ENCODE measurements at places on chromosomes 12 and 14.
A peak's percentile ranks its signal among the peaks of the same experiment; 100 is the strongest.

GRCh38 chr12:50074936-50075807 lies 10.0 kb upstream of the SMARCD1 start:
- DNase-seq: peak; percentile 63

GRCh38 chr12:51529651-51529970 lies 61.4 kb upstream of the SCN8A start:
- DNase-seq: no peak

GRCh38 chr12:1643043-1643442 lies 14.0 kb downstream of the WNT5B start:
- DNase-seq: no peak

- no peak for DNase-seq
Observed at GRCh38 chr14:92421751-92422150, 91.8 kb upstream of the RIN3 start.

GRCh38 chr12:76083246-76083903 lies 1.1 kb downstream of the NAP1L1 start:
- DNase-seq: no peak

GRCh38 chr14:23209651-23210423 lies 26.4 kb upstream of the SLC7A8 start:
- no peak for DNase-seq

- DNase-seq: no peak
Observed at GRCh38 chr12:130792821-130793553, 46.1 kb downstream of the STX2 start.

DNA sequence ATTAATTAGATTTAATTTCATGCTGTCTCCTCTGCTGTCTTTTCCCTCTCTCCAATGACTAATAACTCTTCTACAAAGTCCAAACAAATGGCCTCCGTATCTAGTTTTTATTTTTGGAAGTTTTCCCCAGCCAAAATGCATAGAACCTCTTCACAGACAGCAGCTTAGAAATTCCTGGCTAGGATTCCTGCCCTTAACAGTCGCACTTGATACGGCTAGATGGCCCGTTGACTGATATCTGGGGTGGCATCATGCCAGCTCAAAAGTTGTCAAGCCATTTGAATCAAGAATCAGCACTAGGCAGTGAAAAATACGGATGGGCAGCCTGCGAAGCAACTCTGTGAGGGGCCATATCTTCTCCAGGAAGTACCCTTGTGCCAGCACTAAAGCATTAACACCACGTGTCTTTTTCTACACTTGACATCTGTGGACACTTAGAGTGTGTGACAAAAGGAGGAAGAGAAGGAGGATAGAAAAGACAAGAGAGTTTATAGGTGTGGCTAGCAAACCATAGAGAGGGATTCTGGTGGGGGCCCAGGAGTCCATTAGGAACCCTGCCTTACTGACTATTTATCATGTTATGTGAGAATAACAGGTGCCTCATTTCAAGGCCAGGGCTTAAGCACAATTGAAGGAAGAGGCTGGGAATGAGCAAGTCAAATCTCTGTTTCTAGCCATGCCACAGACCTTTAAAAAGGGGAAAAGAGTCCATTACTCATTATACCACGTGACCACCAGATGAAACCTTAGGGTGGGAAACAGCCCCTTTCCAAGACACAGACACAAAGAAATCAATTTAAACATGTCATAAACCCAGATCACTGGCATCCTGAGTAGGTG lies 39.2 kb upstream of the KRR1 start:
- no peak for DNase-seq

- DNase-seq: no peak
Observed at GRCh38 chr14:88598097-88598675, 35.3 kb downstream of the ZC3H14 start.

DNA sequence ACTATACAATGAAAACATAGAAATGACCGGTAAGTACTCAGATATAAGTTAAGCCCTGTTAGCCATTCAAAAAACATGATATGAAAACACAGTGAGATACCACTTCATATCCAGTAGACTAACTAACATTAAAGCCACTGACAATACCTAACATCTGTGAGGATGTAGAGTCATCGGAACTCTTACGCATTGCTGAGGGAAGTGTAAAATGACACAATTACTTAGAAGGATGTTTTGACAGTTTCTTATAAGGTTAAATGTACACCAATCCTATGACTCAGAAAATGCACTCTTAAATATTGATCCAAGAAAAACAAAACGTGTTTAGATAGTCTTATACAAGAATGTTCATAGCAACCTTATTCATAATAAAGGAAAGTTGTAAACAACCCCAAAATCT lies 782.9 kb downstream of the BCL11B start:
- DNase-seq: no peak

GRCh38 chr12:89391726-89392336 lies 39.5 kb upstream of the DUSP6 start:
- no peak for DNase-seq

- DNase-seq: no peak
Observed at GRCh38 chr14:54490445-54491175, 1.8 kb upstream of the GMFB start.

GRCh38 chr12:46786774-46787173 lies 39.0 kb downstream of the SLC38A4 start:
- DNase-seq: peak; percentile 41

DNA sequence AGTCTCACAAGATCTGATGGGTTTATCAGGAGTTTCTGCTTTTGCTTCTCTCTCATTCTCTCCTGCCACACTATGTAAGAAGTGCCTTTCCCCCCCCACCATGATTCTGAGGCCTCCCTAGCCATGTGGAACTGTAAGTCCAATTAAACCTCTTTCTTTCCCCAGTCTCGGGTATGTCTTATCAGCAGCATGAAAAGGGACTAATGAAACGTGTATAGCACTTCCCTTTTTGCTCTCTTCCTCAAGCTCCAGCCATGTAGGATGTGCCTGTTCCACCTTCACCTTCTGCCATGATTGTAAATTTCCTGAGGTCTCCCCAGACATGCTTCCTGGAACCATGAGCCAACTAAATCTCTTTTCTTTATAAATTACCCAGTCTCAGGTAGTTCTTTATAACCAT lies 7.0 kb upstream of the CRACR2A start:
- no peak for DNase-seq
